ENCODE measurements at places on chromosomes 2 and 18.
A peak's percentile ranks its signal among the peaks of the same experiment; 100 is the strongest.

DNA sequence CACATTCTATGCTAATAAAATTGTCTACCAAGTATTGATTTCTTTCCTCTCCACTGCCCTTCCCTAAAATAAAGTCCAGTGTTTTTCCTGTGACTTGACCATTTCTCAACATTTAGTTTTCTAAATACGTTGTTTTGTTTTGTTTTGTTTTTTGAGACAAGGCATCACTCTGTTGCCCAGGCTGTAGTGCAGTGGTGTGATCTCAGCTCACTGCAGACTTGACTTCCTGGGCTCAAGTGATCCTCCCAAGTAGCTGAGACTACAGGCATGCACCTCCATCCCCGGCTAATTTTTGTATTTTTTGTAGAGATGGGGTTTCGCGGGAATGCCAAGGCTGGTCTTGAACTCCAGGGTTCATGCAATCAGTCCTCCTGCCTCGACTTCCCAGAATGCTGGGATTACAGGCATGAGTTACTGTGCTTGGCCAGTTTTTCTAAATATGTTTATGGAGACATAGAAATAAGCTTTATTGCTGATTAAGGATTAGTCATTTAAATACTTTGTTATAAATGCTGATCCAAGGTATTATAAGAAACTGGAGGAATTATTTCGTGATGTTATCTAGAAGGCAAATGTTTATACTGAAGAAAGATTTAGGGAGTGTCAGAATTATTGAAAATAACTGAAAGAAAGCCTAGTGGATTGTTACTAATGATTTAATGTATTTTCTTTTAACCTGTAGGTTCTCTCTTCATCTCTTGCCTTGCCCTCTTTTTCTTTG is 5.7 kb upstream of the HTR2B start:
- no peak for DNase-seq

DNA sequence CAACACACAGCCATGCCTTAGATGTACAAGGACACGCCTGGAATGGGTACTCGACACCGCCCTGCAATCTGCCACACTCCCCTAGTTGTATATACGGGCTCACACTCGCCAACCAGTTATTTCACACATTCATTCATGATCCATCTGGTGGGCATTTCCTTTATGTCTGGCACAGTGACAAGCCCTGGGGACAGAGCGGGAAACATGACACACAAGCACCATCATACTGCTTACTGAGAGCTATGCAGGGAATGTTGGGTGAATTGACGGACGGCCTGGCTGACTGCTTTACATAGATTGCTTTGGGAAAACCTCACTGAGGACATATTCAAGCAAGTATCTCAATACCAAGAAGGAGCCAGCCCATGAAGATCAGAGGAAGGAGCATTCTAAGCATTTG is 448.0 kb upstream of the SPRED2 start:
- DNase-seq = no peak

DNA sequence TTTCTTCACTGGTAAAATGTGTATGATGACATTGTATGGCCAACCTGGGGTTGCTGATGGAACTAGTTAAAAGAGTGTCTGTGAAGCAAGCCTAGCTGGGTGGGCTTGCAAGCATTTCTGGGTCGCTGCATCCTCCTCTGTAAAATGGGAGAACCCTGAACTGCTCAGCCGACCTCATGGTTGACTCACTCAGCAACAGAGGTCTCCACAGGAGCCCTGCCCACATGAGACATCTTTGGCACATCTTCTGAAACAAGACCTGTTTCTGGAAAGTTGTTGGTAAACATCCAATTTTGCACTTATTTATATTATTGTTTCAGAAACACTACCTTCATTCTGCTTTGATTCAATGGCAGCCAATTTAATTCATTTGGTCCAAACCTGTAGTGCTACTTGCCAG is 52.6 kb downstream of the BCL11A start:
- no peak for DNase-seq

GRCh38 chr2:219441451-219442255 is 7.0 kb downstream of the SPEG start:
- DNase-seq = peak; percentile 29

DNA sequence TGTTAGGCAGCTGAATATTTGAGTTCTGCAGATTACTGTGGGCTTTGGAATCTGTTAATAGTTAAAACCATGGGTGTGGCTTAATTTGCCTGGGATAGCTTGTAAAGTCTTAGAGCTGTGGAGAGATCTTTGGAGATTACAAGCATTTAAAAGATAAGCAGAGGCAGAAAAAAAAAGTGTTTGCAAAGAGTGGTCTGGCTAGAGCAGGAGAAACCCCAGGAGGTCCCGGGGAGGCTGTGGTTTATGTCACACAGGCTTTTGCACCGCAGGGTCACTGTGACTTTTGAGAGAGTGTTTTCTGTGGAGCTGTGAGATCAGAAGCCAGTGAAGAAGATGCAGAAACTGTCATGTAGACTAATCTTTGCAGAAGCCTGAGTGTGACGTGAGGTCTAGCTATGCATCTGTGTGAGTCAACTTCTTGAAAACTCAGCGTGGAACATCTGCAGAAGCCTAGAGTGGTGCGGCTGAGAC is 49.0 kb downstream of the SETBP1 start:
- no peak for DNase-seq

- DNase-seq = no peak
Observed at GRCh38 chr2:201901786-201902185, 95.4 kb downstream of the CDK15 start.
